ENCODE measurements at places on chromosomes 13 and 19.

GRCh38 chr13:51241720-51242119, 19.5 kb downstream of the FAM124A start:
- DNase-seq: no peak

DNA sequence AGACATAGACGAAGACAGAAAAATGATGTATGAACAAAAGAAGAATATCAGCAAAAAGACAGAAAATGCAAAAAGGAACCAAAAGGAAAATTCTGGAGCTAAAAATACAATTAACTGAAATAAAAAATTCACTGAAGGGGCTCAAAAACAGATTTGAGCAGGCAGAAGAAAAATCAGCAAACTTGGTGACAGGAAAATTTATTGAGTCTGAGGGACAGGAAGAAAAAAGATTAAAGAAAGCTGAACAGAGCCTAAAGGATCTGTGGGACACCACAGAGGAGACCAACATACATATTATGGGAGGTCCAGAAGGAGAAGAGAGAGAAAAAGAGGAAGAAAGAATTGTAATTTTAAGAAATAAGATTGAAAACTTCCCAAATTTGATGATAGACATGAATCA, 7.4 kb upstream of the LSR start:
- DNase-seq: no peak

DNA sequence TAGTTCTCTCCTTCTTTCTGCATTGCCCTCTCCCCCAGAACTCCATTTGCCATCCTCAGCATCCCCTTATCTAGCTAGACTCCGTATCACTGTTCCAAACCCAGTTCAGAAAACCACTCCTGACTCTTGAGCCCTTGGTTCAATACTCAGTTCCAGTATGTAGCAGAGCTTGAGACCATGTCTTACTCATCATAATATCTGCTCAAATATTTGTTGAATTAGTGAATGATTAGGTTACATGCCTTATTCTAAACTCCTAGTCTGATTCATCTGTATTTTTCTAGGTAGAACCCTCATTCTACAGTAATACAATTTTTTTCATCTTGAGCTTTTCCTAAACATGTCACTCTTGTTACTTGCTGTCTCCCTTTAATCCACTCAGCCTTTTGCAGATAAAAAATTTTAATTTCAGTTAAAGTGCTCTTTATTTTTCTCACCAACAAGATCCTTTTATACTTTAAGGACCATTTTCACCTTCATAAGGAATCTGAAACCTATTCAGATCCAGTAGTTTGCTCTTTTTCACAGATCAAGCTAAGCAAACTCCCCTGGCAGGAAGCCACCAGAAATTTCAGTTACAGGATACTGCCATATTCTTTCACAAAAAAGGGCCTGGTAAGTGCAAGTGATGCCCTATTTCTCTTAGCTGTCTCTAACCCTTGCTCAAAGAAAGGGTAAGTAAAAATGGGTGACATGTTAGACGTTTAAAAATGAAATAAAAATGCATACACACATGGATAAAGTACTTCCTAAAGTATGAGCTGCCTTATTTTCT, 23.1 kb upstream of the INTS6 start:
- no peak for DNase-seq

- no peak for DNase-seq
These were observed at the start of gene MRI1 for GRCh38 chr19:13764101-13764807. MRI1 (plus strand) TSS chr19:13764522; CDS start chr19:13764589, 67 bp downstream.

GRCh38 chr13:97491452-97491851, 57.5 kb downstream of the RAP2A start:
- no peak for DNase-seq

DNA sequence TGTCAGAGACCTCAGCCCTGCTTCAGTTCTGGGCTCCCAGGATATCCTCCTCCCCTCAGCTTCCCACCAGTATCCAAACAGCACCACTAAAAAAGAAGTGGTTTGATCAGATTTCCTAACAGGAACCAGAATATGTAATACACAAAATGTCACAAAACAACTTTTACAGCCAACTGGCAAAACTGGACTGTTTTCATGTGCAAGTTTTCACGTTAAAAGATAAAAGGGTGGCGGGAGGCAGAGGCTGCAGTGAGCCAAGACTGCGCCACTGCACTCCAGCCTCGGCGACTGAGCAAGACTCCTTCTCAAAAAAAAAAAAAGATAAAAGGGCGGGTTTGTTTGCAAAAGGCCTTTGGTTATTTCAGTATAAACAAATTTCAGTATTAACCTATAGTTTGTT, 13.1 kb downstream of the PCID2 start:
- DNase-seq: no peak
